ENCODE measurements at places on chromosomes 2 and 18.

DNA sequence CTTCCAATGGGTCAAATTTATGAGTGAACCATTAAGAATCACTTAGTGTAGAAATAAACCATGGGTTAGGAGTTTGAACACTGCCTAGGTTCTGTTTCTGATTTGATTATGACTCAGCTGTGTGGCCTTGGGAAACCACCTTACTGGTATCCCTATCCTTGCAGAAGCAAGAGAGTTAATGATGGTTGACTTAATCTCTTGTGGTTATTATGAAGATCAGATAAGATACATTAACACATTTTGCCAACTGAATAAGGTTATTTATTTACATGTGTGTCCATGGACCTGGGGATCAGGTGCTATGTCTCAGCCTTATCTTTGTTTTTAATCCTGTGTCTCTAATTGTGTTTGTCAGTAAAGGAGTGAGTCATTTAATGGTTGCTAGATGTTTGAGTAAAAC is 5.4 kb upstream of the KCNJ13 start:
- DNase-seq, result peak; percentile 89

- DNase-seq, result peak; percentile 47
These were observed 19.9 kb downstream of the SH2D6 start for GRCh38 chr2:85438201-85439024.

DNA sequence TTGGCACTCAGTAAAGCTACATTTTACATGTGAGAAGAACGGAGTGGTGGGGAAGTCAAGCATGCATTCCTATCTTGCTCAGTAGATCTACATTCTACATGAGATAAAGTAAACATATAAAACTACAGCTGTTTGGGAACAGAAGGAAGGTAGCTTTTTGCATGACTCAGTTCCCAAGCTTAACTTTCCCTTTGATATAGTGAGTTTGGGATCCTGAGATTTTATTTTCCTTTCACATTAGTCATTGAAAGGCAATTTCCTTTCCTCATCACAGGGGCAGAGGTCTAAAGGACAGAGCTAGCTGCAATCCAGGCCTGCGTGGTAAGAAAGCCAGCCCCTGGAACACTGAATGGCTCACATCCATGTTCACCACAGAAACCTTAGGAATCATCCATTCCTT is 257.2 kb downstream of the SRBD1 start:
- peak; percentile 94 for DNase-seq

DNA sequence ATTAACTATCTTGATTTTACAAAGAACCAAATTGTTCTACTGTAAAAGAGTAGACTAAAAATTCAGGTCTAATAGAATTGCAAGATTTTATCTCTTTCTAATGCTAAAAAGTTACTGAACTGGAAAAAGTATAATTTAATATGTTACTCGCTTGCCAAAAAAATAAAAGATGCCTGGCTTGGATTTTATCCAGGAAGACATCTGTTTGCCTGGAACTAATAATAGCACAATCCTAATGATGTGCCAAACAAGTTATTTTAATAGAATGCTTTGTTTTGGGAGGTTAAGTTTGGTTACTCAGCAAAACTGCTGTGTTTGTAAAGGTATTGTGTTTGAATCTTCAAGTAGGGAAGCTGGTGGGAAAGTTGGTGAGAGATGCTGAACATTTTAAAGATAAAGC is 19.4 kb upstream of the ZSWIM2 start:
- DNase-seq, result no peak

DNA sequence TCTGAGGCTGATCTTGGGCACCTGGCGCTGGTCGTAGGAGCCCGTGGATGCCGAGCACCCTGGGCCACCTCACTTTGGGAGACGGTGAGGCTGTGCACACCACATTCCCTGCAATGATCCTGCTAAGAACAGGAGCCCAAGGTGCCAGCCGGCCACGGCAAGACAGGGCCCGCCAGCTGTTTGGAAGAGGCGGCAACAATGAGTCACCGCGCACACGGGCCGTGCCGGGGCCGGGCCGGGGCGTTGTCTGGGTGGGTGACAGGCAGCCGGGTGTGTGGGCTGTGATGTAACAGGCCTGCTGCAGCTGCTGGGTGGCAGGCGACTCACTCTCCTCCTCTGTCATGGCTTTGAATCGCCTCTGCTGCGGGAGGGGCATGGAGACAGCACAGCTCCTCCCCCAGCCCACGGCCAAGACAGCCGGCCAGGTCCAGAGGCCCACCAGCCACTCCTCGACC is 49.7 kb upstream of the ODC1 start:
- peak; percentile 95 for DNase-seq

Data from RPMI7951 (cell line).